Stimulated activated CD4-positive, alpha-beta T cell treated with anti-CD3 and anti-CD28 coated beads, Interleukin-12 subunit alpha, Interleukin-12 subunit beta, amount 100 ng/mL, for 24 hours (primary cell): ENCODE measurements at places on chromosomes 12 and 14.

DNA sequence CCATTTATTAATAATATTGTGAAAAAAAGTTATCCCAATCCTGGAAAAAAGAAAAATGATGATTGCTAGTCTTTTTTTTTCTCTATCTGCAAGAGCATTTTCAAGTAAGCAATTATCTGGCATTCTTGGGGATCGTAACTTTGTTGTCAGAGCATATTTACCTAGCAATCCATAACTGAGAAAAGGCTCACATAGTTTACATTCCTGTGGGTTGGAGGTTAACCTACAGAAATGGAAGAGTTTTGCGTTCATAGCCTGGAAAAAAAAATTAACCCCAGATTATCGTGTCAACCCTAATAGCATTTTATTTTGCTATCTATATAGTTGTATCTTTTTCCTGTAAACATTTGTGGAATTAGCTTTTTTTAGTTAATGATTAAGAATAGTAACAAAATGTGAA, 292.3 kb downstream of the DAD1 start:
- no peak for DNase-seq

DNA sequence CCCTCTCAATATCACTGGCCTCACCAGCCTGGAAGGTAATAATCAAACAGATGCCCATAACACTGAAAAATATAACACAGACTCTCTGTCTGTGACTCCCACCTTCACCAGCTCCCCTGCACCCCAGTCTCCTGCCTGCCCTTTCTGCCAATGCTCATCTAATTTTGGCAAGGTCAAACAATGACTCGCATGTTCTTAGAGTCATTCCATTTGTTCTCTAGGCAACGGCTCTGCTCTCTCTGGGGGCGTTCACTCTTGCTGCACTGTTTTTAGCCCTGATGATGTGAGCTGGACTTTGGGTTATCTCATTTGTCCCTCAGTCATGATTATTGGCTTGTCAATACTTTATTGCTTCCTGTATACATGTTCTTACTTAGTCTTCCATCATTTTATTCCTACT, 691.8 kb downstream of the FLRT2 start:
- no peak for DNase-seq

DNA sequence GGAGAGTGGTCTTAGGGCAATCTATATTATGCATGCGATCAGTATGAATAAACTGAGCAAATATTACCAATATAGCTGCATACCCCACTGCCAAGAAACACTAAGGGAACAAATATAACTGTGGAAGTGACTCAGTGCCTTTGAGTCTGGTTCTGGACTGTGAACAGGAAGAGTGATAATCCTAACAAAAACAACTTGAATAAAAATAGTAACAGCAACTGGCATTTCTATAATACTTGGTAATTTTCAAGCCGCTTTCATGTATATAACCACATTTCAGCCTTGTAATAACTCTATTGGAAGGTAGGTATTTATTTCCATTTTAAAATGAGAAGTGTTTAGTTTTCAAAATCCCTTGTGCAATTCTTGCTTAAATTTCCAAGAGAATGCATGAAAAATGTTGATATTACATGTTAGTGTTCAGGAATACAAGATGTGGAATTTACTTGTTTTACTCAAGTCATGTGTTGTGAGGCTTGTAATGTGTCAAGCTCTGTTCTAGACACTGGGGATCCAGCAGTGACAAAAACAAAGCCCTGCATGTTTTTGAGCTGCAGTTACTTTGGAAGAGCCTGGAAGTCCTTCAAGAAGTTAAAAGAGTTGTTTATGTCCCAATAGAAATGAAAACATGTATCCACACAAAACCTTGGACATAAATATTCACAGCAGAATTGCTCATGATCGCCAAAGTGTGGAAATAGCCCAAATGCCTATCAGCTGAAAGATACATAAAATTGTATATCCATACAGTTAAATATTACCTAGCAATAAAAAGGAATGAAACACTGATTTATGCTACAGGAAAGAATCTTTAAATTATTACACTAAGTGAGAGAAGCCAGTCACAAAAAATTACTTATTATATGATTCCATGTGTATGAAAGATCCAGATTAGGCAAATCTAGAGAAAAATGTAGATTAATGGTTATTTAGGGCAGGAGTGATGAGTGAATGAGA, 338.1 kb upstream of the TMEM132C start:
- no peak for DNase-seq

GRCh38 chr14:90692061-90692460, 124.2 kb downstream of the TTC7B start:
- DNase-seq = no peak

- DNase-seq = no peak
These were observed 438.9 kb downstream of the NAV3 start for GRCh38 chr12:78269620-78270019.

DNA sequence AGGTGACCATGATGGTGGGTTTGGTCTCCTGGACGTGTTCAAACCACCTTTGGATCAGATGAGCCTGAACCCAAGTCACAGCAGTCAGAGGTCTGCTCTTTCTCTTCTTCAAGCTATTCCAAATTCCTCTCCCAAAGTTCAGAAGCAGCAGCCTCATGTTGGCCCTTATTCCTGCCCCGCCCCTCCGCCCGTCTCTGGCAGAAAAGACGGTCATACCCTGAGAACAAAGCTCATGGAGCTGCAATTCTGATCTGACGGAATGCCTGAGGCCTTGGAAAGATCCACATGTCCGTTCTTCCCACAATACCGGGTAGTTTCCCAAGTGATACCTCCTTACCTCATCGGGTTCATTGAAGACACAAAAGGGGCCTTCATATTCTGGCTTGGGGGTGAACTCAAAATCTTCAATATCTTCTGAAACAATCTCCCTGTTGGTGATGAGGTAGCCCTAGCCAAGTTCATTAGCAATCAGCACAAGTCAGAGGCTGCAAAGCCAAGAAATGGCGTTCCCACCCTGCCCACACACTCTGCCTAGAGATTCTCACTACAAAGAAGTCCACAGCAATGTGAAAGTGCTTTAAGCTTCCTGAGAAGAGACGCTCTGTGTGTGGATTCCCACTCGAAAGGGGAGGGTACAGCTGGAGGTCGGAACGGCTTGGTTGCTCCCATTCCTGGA, 11.2 kb downstream of the POLE start:
- no peak for DNase-seq

DNA sequence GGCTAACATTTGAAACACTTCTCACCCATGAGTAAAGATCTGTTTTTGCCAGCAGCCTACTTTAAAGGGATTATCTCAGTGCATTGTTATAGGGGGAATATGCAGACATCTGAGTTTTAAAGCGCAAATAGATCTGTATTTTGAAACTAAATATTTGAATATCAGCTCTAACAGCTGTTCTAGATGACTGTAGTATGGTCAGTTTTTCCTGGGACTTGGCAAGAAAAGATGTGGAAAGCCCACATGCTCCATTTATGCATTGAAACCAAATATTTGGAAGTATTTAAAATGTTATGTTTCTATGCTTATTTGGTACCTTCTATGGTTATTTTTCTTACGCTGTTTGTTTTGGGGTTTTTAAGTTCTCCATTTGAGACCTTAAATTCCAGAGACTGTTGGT, 41.7 kb downstream of the RIC8B start:
- DNase-seq = no peak

- no peak for DNase-seq
These were observed 871 bp upstream of the KRT83 start for GRCh38 chr12:52322069-52322468.

DNA sequence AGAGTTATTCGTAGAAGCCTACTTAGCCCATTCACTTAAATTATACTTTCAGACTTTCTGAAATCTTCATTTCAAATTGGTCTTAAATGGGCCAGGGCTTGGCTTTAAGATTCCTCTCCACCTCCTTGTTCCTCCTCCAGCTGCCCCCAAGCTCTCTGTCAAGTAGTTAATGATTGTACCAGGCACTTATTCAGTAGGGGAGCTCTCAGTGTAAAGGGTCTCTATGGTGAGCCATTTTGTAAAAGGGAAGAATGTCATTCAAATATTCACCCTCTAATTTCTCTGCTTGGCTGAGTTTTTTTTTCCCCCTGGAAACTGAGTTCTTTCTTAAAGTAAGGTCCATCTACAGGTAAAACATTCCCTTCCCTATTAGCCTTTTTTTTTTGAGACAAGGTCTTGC, 96.6 kb downstream of the SUDS3 start:
- no peak for DNase-seq

DNA sequence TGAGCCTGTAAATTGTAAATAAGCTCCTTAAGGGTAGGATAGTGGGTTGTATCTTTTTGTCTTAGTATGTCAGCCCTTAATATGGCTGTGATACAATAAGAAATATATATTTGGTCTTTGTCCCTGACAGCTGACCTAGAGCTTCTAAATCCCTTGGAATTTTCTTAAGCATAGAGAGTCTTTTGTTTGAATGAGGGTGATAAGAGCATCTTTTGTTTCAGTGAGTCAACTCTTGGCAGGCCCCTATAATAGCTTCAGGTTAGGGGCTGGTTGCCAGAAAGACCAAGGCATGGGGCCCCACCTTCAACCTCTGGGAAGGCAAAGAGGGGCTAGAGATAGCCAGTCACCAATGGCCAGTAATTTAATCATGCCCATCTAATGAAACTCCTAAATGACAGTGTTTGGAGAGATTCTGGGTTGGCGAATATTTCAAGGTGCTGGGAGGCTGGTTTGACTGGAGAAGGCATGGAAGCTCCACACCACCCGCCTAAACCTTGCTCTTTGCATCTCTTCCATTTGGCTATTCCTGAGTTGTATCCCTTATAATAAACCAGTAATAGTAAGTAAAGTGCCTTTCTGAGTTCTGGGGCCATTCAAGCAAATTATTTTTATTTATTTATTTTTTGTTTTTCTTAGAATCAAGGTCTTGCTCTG, 10.5 kb downstream of the PALS1 start:
- DNase-seq = no peak

DNA sequence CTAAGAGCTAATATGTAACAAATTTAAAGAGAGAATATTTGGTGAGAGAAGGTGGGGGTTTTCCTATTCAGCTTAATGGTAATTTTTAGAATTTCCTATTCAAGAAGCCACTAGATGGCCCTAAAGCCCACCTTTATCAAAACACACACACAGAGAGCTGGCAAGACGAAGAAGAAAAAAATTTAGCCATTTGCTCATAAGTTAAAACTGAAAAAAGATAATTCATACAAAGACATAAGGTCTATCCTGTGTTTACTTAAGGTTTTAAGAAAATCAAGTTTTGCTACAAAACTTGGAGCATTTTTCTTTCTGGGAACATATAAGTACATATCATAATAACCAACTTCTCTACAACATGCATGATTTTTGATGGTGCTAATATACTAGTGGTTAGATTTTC, 46.8 kb upstream of the PCED1B start:
- no peak for DNase-seq

- no peak for DNase-seq
These were observed 372.3 kb upstream of the KITLG start for GRCh38 chr12:88952562-88952942.

DNA sequence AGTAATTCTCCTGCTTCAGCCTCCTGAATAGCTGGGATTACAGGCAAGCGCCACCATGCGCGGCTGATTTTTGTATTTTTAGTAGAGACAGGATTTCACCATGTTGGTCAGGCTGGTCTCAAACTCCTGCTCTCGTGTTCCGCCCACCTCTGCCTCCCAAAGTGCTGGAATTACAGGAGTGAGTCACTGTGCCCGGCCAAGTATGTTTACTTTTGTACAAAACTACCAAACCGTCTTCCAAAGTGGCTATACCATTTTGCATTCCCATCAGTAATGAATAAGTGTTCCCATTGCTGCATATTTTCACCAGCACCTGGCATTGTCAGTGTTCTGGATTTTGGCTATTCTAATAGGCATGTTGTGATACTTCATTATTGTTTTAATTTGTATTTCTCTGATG, 8.4 kb upstream of the KRT6A start:
- no peak for DNase-seq

DNA sequence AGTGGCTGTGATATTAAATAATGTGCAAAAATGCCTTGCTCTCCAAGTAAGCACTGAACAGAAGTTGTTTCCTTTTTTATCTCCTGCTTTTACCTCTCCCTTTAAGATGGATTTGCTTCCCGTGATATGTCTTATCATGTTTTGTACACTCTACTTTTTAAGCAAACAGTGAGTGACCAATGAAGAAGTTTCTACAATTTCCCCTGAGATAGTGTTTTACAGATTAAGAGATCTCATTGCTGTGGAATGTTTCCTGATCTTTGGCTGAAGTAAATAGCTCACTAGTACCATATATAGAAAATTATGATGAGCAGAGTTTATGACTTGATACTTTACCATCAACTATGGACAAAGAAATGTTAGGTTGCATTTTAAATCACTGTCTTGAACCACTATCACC, 184.8 kb upstream of the PDE3A start:
- DNase-seq = no peak

DNA sequence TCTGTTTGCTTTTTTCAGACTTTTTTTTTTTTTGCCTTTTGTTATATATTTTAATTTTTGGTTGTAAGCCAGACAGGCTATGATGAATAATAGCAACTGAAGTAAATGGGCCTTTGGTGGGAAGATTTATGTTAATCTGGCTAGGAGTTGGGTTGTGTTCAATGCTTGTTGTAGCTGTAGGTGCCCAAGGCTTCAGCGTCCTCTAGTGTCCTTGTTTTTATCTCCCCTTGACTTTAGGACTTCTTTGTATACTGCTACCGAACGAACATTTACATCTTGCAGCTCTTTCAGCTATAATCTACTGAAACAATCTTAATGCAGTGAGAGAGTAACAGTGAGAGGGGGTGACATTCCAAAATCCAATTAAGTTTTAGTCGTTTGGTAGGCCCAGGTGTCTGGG, 848.4 kb upstream of the FBXO33 start:
- no peak for DNase-seq

DNA sequence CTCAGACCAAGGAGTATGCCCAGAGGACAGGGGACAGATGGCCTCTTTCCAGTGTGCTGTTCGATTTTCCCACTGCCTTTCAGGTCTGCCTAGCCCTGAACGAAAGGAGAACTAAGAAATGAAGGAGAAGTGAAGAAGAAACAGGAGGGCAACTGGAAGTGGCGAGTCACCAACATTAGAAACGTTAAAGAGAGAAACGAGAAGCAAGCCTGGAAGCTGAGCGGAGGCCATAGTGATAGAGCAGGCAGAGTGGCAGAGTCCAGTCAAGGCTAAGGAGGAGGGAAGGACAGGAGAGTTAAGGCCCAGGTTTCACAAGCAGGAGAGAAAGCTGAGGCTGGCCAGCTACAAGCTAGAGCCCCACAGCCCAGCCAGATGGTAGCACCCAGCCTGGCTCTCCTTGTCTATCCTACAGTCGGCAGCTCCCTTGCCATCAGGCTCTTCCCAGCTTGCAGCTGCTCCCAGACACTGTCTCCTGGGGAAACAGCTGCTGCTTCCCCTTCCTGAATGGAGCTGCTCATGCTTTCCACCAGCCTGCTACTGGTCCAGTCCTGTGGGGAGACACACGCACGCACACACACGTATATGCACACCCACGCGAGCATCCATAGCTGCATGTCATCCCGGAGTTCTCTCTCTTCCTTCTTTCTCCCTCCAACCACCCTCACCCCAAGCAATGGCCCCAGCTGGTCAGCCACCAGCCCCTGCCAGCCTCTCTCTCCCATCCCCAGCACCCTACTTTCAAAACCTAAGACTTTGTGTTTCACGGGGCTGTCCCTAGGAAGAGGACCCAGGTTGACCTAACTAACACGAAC, 139.7 kb upstream of the CCND2 start:
- DNase-seq = no peak

GRCh38 chr12:109191621-109192250, 75.3 kb downstream of the ACACB start:
- DNase-seq = no peak

GRCh38 chr12:105409801-105410471, 79.4 kb downstream of the C12orf75 start:
- DNase-seq = no peak
